Naive thymus-derived CD8-positive, alpha-beta T cell (primary cell): ENCODE measurements at places on chromosomes 12 and 14. TPM values are rescaled to one million over a fixed set of nuclear protein-coding genes. Genes with fewer than 3 reads are reported as not detected.
A peak's percentile ranks its signal among the peaks of the same experiment; 100 is the strongest.

- H3K27me3 ChIP-seq = no peaks in the 10 kb centered on the region
- H3K27ac ChIP-seq = peak overlapping the region; percentile 90
- H3K4me1 ChIP-seq = peaks cover 73% of the 10 kb centered on the region
- peak overlapping the region; percentile 59 for H3K4me3 ChIP-seq
- no peaks in the 10 kb centered on the region for H3K36me3 ChIP-seq
- DNase-seq = no peak
Measured at GRCh38 chr14:92515546-92516343, 2.2 kb downstream of the RIN3 start.

Gene AICDA
- total RNA-seq = not detected

Gene PRB3
- not detected for total RNA-seq

DNA sequence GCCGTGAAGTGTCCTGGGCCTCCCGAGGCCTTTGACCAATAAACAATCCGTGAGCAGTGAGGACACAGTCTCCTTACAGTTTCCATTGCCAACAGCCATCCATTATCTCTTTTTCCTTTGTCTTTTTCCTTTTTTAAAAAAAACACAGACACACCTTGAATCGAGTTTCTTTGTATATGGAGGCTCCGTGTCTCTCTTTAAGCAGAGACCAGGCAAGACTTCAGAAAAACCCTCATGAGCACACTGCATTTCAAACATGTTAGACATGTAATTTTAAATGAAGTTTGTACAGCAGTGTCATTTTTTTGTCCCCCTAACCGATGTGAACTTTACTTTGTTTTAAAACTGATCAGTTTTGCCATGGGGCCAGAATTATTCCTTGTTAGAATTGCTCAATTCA is 111.1 kb downstream of the SPTSSA start:
- H3K4me1 ChIP-seq = no peaks in the 10 kb centered on the region
- H3K36me3 ChIP-seq = no peaks in the 10 kb centered on the region
- H3K27ac ChIP-seq = no peak overlapping the region
- no peak overlapping the region for H3K4me3 ChIP-seq

Gene SRGAP1
- total RNA-seq = not detected

Gene GRIP1
- 1.1 TPM for total RNA-seq

- DNase-seq = no peak
- peaks cover 4% of the 10 kb centered on the region for H3K36me3 ChIP-seq
- no peak overlapping the region for H3K27ac ChIP-seq
- H3K27me3 ChIP-seq = no peaks in the 10 kb centered on the region
Measured at GRCh38 chr14:72686832-72687231, 207.1 kb downstream of the DPF3 start.

DNA sequence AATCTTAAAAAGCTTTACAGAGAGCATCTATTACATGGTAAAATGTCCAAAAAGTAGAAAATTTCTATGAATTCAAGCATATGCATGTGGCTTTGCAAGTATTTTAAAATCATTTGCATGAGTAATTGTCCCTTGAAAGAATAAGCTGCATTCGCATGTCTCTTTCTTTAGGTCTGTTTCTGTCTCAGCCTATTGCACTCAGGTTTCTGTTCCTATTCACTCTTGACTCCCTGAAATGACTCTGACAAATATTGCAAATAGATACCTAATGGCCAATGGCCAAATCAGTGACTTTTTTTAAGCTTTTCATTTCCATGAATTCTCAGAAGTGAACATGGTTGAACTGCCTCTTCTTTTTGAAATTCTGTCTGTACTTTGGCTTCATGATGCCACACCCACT is 6.4 kb upstream of the TTC8 start:
- peaks cover 40% of the 10 kb centered on the region for H3K27me3 ChIP-seq
- H3K4me1 ChIP-seq = no peaks in the 10 kb centered on the region

DNA sequence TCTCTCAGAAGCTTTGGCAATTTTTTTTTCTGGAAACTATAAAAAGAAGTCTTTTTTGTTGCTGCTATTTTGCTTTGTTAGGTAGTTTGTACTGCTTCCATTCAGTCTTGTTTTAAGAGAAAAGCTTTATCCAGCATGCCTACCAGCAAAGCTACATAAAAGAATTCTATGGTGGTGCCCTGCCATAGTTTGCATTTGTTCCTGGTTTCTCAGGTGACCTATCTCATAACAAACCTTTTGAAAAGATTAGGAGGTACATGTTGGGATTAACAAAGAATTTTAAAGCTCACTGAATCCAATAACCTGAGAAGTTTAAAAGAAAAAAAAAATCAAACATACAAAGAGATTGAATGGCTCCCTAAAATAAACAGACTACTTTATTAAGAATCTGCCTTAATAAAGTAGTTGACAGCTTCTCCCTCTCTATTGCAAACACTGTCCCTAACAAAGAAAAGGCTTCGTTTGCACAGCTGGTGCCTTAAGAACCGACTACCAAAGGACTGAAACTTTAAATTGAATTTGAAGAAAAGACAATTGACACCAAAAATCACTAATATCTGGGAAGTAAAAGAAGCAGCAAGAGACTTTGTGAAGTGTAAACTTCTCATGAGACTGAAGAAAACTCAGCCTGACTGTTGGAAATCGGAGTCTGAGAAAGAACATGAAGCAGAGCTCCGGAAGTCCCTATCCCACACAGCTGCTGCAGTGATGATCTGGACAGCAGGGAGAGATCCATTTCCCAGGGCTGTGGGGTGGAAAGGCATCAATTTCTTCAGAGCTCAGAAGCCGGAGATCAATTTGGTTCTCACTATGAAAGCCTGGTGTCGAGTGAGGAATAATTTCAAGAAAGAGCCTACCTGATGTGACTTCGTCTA is 102.7 kb upstream of the PLEKHA5 start:
- H3K4me3 ChIP-seq = no peak overlapping the region
- H3K27ac ChIP-seq = no peak overlapping the region
- no peaks in the 10 kb centered on the region for H3K36me3 ChIP-seq
- no peak for DNase-seq
- peaks cover 14% of the 10 kb centered on the region for H3K27me3 ChIP-seq
- H3K4me1 ChIP-seq = no peaks in the 10 kb centered on the region

GRCh38 chr14:99249389-99249788 is 22.6 kb downstream of the BCL11B start:
- H3K4me1 ChIP-seq = peaks cover 85% of the 10 kb centered on the region
- H3K4me3 ChIP-seq = peak overlapping the region; percentile 88
- peak overlapping the region; percentile 100 for H3K27ac ChIP-seq
- H3K36me3 ChIP-seq = peaks cover 83% of the 10 kb centered on the region
- H3K27me3 ChIP-seq = no peaks in the 10 kb centered on the region
- DNase-seq = no peak

DNA sequence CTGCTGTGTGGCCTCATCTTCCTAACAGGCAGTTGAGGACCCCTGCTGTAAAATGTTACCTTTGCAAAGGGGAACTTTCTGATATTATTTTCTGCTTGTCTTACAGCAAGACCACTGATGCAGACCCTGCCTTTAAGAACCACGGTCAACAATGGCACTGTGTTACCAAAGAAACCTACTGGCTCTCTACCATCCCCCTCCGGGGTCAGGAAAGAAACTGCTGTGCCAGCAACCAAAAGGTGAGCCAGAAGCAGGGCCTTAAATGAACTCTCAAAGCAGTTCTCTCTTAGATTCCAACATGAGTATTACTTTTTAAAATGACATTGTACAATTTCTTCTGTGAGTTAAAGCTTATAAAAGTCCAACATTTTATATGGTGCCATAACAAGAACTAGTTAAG is 72.2 kb downstream of the EML1 start:
- H3K27ac ChIP-seq = no peak overlapping the region
- no peaks in the 10 kb centered on the region for H3K36me3 ChIP-seq
- no peak for DNase-seq
- H3K4me1 ChIP-seq = no peaks in the 10 kb centered on the region

Gene BIN2
- 267 TPM for total RNA-seq

DNA sequence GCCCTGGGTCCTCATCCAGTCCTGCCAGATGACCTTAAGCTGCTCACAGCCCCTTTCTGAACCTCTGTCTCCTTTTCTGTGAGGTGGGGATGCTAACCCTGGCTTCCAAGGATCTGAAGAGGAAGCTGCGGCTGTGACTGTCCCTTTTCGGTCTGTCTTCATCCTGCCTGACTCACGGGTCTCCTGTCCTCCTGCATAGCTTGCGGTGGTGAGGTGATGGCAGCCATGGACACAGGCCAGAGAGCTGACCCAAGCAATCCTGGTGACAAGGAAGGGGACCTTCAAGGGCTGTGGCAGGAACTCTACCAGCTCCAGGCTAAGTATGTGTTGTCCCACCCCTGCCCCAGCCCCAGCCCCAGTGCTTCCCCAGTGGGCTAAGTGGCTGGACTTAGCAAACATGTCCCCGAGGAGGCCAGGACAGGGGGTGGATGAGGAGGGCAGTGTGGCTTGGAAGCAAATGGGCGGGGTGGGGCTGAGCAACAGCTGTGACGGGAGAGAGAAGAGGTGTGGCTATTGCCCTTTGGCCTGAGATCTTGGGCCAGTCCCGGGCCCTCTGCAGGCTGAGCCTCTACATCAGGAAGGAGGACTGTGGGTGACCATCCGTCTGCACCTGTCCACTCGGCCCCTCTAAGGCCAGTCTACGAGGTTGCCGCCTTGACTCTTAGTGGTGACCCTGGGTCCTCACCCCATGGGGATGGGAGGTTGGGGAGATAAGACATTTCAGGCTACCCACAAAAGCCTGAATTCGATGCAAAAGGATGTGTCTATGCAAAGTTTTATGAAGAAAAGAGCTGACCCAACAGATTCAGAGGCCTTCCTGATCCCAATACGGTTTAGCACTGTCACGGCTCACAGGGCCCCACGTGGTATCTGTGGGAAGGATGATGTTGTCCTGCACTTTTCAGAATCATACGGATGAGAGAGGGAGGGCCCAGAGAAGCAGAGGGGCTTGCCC is 1.1 kb downstream of the CCDC197 start:
- no peaks in the 10 kb centered on the region for H3K36me3 ChIP-seq
- DNase-seq = no peak
- H3K4me1 ChIP-seq = peaks cover 12% of the 10 kb centered on the region
- no peak overlapping the region for H3K27ac ChIP-seq

DNA sequence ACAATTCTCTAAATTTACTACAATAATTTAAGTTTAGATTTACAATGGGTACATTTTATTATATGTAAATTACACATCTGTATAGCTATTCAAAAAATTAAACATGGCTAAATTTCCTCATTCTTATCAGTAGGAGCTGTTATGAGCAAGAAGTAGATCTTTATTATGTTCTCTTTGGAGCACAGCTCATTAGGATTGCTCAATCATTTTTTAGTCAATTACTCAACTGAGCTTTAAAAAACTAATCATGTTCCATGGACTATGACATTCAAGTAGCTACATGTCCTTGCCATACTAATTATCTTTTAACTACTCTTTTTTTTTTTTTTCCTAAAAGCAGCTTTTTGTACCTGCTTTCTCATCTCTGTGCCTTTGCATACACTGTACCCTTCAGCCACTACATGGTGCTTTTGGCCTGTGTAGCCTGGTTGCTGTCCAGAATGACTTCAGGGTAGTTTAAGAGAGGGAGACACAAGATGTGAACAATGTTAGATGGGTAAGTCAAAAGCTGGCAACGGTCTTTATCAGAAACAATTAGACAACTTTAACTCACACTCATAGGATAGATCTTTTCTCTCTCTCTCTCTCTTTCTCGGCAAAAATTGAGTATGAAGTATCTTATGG is 69.0 kb downstream of the SSPN start:
- H3K4me3 ChIP-seq = no peak overlapping the region
- DNase-seq = no peak
- no peaks in the 10 kb centered on the region for H3K27me3 ChIP-seq
- H3K27ac ChIP-seq = no peak overlapping the region
- no peaks in the 10 kb centered on the region for H3K36me3 ChIP-seq

GRCh38 chr14:55157080-55157479 is 28.0 kb downstream of the LGALS3 start:
- H3K4me1 ChIP-seq = peaks cover 3% of the 10 kb centered on the region
- H3K27ac ChIP-seq = no peak overlapping the region
- no peak overlapping the region for H3K4me3 ChIP-seq
- no peak for DNase-seq
- H3K36me3 ChIP-seq = no peaks in the 10 kb centered on the region
- H3K27me3 ChIP-seq = peaks cover 3% of the 10 kb centered on the region

DNA sequence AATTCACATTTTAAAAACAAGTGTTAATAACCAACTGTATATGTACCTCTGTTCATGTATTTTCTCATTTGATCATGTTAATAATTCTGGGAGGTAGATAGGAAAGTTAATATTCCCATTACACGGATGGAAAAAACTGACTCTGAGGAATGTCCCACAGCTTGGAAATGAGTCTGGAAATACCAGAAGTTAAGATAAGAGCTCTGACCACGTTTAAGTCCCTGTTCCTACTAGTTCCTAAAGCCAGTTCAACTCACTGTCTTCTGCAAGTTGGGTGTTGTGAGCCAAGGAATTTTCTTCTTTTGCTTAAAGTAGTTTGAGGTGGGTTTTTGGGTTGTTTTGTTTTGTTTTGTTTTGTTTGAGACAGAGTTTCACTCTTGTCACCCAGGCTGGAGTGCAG is 104.5 kb downstream of the TMEM30B start:
- H3K4me3 ChIP-seq = no peak overlapping the region
- no peak overlapping the region for H3K27ac ChIP-seq
- H3K27me3 ChIP-seq = peaks cover 55% of the 10 kb centered on the region
- DNase-seq = no peak
- H3K36me3 ChIP-seq = no peaks in the 10 kb centered on the region

DNA sequence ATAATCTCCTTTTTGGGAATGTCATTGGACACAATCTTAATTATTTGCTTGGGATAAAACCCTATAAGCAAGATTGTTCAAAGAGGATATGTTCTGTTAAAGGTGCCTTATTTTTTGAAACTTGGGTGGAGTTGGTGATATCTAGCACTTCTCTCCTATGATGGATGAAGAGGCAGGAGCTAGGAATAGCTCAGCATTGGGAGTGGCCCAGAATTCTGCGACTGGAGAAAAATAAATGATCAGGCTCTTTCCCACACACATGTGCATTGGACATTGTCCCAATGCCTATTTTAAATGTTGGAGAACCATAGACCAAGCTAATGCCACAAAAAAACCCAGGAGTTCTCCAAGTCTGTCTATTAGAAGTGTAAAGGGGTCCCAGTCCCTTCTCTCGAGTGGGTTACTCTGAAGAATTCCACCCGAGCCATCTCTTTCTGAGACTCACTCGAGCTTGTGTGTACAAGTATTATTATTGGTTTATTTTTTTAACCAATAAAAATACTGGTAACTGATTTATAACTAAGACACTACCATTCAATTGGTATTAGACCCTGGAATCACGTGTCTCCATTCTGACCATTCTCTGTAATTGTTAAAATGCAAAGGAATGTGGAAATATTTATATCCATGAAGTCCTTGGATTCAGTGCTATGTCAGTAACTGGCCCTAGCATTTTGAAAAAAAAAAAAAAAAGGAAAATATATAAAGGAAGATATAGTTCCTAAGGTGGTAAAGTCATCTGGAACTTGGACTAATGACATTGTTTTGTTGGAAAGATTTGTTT is 437.5 kb upstream of the TMEM132C start:
- H3K4me3 ChIP-seq = no peak overlapping the region
- no peaks in the 10 kb centered on the region for H3K4me1 ChIP-seq
- no peak overlapping the region for H3K27ac ChIP-seq
- no peaks in the 10 kb centered on the region for H3K27me3 ChIP-seq
- H3K36me3 ChIP-seq = no peaks in the 10 kb centered on the region

Gene KIF5A
- total RNA-seq = 1.5 TPM
